Activated CD4-positive, alpha-beta T cell treated with anti-CD3 and anti-CD28 coated beads for 1 hour (primary cell): ENCODE measurements at places on chromosomes 1 and 21.
A peak's percentile ranks its signal among the peaks of the same experiment; 100 is the strongest.

DNA sequence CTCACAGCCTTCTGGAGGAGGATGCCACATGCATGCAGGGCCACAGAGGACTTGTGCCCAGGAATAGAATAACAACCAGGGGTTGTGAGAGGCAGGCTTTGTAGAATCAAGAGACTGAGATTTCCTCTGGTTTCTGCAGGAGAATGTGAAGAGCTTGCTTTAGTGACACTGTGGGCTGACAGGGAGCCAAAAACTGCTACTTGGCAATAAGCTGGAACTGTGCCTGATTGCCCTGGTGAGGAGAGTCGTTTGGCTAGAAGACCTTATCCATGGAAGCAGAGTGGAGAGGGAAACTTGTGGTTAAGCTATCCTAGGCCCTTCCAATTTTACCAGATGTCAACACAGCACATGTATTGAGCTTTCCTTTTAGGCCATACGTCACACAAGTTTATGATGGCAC lies 902.1 kb downstream of the MRPL39 start:
- no peak for DNase-seq

GRCh38 chr1:106700211-106700610 lies 356.3 kb upstream of the PRMT6 start:
- DNase-seq: no peak

GRCh38 chr1:77824694-77825093 lies 45.2 kb downstream of the MIGA1 start:
- DNase-seq: no peak

DNA sequence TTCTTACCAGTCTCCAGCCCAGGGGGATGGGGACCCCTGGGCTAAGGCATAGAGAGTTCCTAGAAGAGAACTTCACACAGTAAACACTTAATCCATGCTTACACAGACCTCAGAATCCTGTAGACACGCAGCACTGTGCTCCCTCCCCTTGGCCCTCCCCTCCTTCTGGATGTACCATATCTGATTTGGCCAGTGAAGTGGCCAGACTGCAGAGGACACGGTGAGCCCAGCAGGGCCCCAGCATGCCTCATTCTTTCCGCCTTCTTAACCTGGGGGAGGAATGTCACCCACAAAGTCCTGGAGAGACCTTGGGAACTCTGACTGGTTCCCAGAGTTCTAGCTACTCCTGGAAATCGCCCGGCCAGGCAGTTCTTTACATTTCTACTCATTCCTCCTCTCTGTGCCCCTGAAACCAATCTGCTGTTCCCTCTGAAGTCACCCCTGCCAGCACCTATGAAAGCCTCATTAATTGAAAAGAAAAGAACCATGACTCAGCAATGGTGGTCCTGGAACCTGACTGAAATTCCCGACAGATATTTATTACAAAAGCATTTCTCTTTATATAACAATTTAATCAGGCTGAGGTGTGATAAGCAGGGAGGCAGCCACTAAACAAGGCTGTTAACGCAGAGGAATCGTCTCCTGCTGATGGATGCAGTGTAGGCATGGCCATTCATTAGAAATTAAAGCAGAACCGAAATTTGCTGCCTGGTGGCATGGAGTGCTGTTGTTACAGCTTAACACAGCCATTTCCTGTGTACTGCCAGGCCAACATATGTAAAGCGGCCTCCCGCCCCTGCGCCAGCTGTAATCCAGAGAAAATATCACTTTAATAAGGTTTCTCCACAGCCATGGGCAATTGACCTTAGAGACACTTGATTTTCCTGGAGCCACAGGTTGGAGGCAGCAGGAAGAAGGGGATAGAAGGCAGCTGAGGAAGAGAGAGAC lies 74.6 kb upstream of the KCND3 start:
- no peak for DNase-seq

DNA sequence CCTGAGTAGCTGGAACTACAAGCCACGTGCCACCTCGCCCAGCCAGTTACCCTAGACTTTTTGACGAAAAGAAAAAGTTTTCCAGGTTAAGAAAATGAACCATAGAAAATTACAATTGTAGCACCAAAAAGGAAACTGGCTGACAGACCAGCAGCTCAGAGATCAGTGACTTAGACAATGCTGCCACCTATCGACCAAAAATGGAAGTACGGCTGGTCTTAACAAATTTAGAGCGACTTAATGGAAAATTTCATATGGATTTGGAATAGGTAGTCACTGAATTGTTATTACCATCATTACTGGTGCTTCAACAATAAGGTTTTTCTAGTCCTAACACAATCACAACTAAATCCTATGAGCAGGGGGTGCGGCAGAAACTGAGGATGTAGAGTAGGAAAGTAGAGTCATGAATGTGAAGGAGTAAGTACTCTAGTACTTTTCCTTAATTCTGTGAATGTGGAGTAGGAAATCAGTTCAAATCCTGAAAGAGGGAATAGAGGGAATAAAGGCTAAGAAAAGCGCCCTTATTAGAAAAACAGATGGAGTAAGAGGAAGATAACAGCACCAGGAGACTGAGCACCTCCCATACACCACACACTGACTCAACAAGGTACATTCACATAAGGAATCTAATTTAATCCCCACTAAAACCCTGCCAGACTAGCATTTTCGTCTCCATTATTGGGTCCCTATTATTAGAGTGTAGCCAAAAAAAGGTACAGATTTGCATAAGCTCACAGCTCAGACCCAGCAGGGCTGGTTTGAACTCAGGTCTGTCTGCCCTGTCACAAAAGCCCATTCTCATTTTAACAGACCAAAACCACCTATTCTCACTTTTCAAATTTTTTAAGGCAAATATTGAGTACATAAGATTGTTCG lies 37.9 kb upstream of the MGST3 start:
- DNase-seq: peak; percentile 59
